ENCODE measurements at places on chromosomes 11 and 22. TPM values are rescaled to one million over a fixed set of nuclear protein-coding genes. Genes with fewer than 3 reads are reported as not detected.
A peak's percentile ranks its signal among the peaks of the same experiment; 100 is the strongest.

MS4A1 gene
- not detected for total RNA-seq

SCT gene
- total RNA-seq, result not detected

LRP4 gene
- not detected for total RNA-seq

H19 gene
- not detected for total RNA-seq

NOX4 gene
- not detected for total RNA-seq

DNA sequence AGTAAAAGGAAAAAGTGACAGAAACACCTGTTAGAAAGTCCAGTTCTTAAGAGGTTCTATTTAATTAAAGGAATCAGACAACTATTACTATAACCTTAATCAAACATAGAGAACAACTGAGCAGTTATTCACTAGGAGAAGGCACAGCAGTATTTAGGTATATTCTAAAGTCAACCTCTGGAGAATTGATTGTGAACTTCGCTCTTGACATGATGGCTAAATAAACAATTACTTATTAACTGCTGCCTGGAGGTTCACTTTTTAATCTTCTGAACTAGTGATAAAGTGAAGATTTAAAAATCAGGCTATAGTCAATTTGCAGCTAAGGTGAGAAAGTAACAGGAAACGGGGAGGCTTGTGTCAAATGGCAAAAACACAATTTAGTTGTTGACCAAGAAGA lies 557.3 kb downstream of the FAM181B start:
- no peak for DNase-seq
- H3K36me3 ChIP-seq, result no peaks in the 10 kb centered on the region
- H3K27ac ChIP-seq, result no peak overlapping the region

- DNase-seq, result no peak
- H3K27me3 ChIP-seq, result no peaks in the 10 kb centered on the region
- H3K27ac ChIP-seq, result no peak overlapping the region
- peaks cover 34% of the 10 kb centered on the region for H3K36me3 ChIP-seq
- no peak overlapping the region for H3K4me3 ChIP-seq
These were observed 103.3 kb downstream of the PDE3B start for GRCh38 chr11:14746857-14747395.

DNA sequence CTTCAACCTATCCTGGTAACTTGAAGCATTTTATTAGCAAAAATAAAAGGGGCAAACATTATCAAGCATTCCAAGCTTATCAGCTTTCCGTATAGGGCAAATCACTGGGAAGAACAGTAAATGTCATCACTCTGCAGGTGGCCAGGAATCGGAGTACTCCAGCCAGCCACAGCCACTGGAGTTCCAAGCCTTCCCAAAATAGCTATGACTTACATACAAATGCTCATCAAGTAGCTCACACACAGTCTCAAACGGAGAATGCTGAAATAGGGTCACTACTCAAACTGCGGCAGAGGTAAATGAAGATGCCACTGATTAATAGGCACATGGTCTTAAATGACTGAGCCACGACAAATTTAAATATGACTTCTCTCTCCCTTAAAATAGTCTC lies 2.1 kb downstream of the USP28 start:
- peak overlapping the region; percentile 40 for H3K4me3 ChIP-seq
- H3K4me1 ChIP-seq, result peaks cover 52% of the 10 kb centered on the region
- no peak for DNase-seq
- H3K27me3 ChIP-seq, result no peaks in the 10 kb centered on the region
- H3K36me3 ChIP-seq, result peaks cover 35% of the 10 kb centered on the region
- H3K27ac ChIP-seq, result no peak overlapping the region

DNA sequence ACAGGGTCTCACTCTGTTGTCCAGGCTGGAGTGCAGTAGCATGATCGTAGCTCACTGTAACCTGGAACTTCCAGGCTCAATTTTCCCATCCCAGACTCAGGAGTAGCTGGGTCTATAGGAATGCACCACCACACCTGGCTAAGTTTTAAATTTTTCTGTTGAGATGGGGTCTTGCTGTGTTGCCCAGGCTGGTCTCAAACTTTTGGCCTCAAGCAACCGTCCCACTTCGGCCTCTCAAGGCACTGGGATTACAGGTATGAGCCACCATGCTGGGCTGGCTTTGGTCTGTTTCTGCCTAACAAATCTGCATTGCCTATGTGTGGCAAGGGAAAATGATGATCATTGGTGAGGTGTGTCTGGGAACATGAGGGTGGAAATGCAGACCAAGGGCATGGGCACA lies 59.3 kb upstream of the CLMP start:
- H3K4me3 ChIP-seq, result no peak overlapping the region
- DNase-seq, result no peak
- peaks cover 3% of the 10 kb centered on the region for H3K4me1 ChIP-seq
- H3K27me3 ChIP-seq, result peaks cover 37% of the 10 kb centered on the region
- H3K36me3 ChIP-seq, result peaks cover 2% of the 10 kb centered on the region

DNA sequence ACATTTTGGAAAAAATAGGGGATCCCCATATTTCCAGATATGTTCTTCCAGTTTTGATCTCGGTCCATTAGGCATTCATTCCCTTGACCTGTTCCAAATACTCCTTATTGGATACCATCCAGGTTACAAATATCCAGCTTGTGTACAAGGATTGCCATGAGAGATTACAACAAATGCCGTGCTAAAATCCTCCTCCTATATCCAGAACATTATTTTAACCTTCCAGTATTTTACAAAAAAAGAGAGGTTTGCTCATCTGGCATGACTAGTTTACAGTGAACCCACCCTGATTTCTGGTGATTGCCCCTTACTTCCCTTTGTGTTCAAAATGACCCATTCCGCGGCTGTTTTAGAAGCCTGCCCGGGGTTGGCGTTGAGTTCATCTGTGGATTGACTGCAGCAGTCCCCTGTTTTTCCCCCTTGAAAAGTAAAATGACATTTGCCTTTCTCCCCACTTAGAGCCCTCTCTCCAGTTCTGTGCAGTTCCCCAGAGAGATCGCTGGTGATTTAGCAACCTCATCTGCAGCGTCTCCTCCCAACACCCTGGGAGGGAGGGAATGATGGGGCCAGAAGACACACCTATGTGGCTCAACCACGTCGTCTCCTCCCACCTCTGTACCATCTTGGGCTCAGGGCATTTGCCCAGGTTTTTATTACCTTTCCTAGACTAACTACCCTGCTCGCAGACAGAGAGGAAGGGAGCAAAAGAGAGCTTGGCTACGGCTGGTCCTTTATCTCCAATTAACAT lies 73.6 kb downstream of the DSCAML1 start:
- no peaks in the 10 kb centered on the region for H3K36me3 ChIP-seq
- no peak for DNase-seq
- H3K27me3 ChIP-seq, result peaks cover 3% of the 10 kb centered on the region
- no peak overlapping the region for H3K27ac ChIP-seq

DNA sequence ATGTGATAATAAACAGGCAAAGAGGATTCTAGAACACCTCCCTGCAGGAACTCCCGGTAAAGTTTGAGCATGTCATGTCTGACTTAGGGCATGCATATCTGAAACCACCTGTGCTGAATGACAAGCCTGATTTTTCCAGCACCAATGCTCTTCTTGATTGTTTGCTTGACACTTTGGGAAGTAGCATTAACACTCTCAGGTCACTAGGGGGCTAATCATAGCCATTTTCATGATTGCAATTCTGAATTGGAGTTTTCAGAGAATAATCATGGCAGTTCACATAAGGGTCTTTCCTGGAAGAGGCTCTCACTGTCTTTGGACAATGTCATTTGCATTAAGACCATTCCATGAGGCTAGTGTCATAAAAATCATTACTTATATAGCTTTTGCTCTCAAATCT lies 234.4 kb upstream of the MTNR1B start:
- H3K4me3 ChIP-seq, result no peak overlapping the region
- no peaks in the 10 kb centered on the region for H3K27me3 ChIP-seq
- no peak for DNase-seq
- H3K4me1 ChIP-seq, result no peaks in the 10 kb centered on the region

DNA sequence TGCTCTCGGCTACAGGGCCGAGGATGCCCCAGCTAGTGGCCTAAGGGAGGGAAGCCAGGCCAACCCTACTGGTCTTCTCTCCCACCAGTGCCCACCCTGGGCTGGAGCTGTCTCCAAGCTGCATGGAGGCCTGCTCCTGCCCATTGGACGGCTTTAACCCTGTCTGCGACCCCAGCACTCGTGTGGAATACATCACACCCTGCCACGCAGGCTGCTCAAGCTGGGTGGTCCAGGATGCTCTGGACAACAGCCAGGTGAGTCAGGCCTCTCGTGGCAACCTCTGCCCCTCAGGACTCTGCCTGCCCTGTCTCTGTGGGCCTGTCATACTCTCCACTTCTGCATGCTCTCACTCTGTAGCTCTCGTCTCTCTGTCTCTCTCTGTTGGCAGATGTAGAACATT lies 44.1 kb upstream of the TPBGL start:
- no peaks in the 10 kb centered on the region for H3K4me1 ChIP-seq
- DNase-seq, result no peak
- H3K36me3 ChIP-seq, result no peaks in the 10 kb centered on the region
- no peak overlapping the region for H3K4me3 ChIP-seq

DNA sequence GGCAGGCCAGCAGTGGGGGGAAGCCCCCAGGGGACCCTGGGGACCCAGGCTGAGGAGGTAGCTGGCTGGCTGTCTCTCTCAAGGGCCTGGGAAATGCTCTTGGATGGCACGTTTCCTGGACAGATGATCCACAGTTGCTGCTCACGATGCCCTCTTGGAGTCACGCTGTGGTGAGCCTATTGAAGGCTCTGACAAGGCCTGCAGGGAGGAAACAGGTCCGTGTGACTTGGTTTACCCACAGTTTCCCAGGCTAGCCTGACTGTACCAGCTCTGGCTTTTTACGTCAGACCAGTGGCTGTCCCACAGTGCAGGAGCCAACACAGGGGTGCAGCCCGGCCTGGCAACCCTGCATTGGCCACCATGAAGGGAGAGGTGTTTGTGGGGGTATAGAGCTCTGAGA lies 29.2 kb upstream of the PPARA start:
- no peak overlapping the region for H3K27ac ChIP-seq
- H3K27me3 ChIP-seq, result no peaks in the 10 kb centered on the region
- H3K4me3 ChIP-seq, result no peak overlapping the region
- peaks cover 3% of the 10 kb centered on the region for H3K4me1 ChIP-seq

GRCh38 chr22:36311386-36312085 lies 58.6 kb downstream of the APOL1 start:
- H3K27ac ChIP-seq, result no peak overlapping the region
- DNase-seq, result no peak
- peaks cover 5% of the 10 kb centered on the region for H3K4me1 ChIP-seq
- no peaks in the 10 kb centered on the region for H3K27me3 ChIP-seq
- H3K4me3 ChIP-seq, result no peak overlapping the region
